ENCODE measurements at places on chromosomes 13 and 19. TPM values are rescaled to one million over a fixed set of nuclear protein-coding genes. Genes with fewer than 3 reads are reported as not detected.

Gene IRS2
- 11.3 TPM for polyA plus RNA-seq

Gene SLC35E1
- polyA plus RNA-seq: 26.8 TPM

Gene ZNF610
- polyA plus RNA-seq: 2.9 TPM

Gene ZNF208
- polyA plus RNA-seq: 0.11 TPM

Gene JSRP1
- 1.1 TPM for polyA plus RNA-seq

Gene PABPC3
- polyA plus RNA-seq: 0.38 TPM

Gene PNKP
- 344 TPM for polyA plus RNA-seq

Gene UBXN6
- polyA plus RNA-seq: 257 TPM

Gene TUBA3C
- polyA plus RNA-seq: not detected

Gene RAB3A
- 4.0 TPM for polyA plus RNA-seq

Gene CLEC17A
- polyA plus RNA-seq: 0.03 TPM

All from adrenal gland (tissue), 19 donors.